T-helper 17 cell (primary cell): ENCODE measurements at places on chromosomes 5 and 9.
A peak's percentile ranks its signal among the peaks of the same experiment; 100 is the strongest.

DNA sequence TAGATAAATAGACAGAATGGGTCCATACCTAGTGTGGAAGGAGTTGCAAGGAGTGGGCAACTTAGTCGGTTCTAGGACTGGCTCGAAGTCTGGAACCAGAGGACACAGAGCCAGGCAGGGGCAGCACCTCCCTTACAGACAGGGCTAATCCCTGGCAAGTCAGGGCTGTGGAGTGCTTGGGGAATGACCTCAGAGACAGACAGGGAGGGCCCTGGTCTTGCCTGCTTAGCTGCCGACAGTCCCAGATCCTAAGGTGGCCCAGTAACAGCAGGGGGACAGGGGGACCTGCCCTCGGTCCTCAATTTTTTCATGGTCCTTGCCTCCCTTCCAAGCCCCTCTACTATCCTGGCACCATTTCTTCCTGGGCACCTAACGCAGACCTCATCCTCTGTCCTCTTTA is 222.4 kb upstream of the TNC start:
- DNase-seq: no peak

- no peak for DNase-seq
Observed at GRCh38 chr5:132422720-132423437, 53.4 kb downstream of the SLC22A5 start.

- DNase-seq: no peak
Observed at GRCh38 chr9:13513286-13513685, 233.8 kb upstream of the MPDZ start.

DNA sequence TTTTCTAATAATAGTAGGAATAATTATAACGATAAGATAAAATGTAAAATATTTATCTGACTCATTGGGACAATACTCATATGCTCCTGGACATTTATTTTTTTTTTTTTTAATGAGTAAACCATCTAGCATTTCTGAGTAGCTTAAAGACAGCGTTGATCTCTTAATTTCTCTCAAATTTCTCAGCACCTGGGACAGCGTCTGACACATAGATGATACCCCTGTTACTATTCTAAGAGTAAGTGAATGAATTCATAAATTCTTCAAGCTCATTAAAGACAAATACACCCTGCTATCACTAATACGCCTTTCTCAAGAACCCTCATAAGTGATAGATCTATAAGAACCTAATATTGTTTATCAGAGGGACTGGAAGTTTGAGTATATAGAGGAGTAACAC is 12.0 kb upstream of the HTR4 start:
- no peak for DNase-seq

- DNase-seq: no peak
Observed at GRCh38 chr5:122129306-122129705, at the start of gene ZNF474. TSS of gene ZNF474 (plus strand) at chr5:122129546. CDS start at chr5:122151991, 22,445 bp downstream.

GRCh38 chr5:96327722-96328121 is 105.3 kb downstream of the PCSK1 start:
- DNase-seq: no peak

GRCh38 chr9:1047591-1048230 is 2.4 kb upstream of the DMRT2 start:
- DNase-seq: no peak

- DNase-seq: no peak
Observed at GRCh38 chr5:62477801-62478200, 65.2 kb downstream of the IPO11 start.

- DNase-seq: no peak
Observed at GRCh38 chr9:116342941-116343340, 189.3 kb downstream of the PAPPA start.

DNA sequence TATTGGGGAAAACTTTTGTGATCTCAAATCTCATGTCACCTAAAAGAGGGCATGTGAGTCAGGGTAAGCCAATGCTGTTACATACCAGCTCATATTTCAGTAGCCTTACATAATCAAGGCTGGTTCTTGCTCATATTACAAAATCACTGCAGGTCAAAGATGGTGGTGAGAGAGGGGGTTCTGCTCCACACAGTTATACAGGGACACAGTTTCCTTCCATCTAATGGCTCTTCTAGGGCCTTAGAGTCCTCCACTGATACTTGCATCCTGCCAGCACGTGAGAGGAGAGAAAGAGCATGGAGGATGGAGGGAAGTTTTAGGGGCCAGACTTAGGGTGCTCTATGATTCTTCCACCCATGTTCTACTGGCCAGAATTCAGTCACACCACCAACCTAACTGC is 130.0 kb downstream of the LIFR start:
- no peak for DNase-seq

- DNase-seq: no peak
Observed at GRCh38 chr5:138824924-138825863, 49.9 kb downstream of the LRRTM2 start.

DNA sequence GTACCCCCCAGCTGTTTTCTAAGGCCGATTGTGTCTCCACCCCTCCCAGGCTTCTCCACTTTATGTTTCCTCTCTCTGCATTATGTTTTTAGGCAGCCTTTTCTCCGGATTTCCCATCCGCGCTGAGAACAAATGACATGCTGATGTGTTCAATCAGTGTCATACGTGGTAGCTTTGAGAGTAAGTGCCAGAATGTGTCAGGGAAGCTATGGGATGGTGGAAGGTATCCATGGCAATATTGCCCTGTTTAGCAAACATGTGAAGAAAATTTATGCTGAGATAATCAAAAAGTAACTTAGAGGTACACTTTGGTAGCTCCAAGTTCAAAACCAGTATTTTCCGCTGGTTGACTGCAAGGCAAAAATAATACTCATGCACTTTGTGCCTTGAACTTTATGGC is 36.6 kb upstream of the LECT2 start:
- no peak for DNase-seq

- no peak for DNase-seq
Observed at GRCh38 chr9:121672986-121673385, 21.6 kb downstream of the DAB2IP start.

DNA sequence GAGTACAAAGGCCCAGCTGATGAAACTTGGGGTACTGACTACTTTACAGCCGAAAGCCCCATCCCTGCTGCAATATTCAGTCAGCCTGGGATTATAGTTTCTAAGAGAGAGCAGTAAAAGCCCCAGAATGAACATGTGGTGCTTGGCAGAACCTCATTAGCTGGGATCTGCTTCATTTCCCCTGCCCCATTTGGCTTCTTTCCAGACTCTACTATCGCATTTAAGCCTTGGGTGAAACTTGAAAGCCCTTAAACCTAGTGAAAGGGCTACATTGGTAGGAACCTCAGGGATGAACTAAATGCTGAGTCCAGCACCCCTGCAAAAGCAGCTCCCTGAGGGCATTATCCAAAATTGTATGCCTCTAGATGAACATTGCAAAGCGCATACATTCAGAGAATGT is 631.1 kb downstream of the ACTL7B start:
- DNase-seq: no peak

GRCh38 chr9:123975871-123976270 is 35.7 kb upstream of the LHX2 start:
- no peak for DNase-seq

GRCh38 chr5:10195301-10195700 is 54.4 kb downstream of the ATPSCKMT start:
- DNase-seq: no peak

- peak; percentile 84 for DNase-seq
Observed at GRCh38 chr9:98056269-98057137, at the start of gene NANS. TSS of gene NANS (plus strand) at chr9:98056732. CDS start at chr9:98056809, 77 bp downstream.

DNA sequence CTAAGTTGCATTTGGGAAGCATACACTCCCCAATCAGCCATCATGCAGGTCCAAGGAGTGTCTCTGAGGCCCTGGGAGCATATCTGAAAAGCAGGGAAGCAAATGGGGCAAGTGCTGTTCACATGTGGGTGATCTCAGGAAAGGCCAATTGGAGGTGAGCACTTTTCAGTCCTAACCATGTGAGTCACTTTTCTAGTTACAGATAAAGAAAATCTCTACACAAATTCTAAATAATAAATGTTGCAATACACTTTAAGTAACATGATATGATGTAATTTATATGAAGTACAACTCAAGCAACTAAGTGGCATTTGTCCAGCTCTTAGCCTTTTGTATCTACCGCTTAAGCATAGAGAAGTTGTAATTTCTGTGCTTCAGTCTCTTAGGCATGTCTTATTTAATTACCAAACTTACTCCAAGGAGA is 18.4 kb downstream of the ADAMTS16 start:
- DNase-seq: no peak

DNA sequence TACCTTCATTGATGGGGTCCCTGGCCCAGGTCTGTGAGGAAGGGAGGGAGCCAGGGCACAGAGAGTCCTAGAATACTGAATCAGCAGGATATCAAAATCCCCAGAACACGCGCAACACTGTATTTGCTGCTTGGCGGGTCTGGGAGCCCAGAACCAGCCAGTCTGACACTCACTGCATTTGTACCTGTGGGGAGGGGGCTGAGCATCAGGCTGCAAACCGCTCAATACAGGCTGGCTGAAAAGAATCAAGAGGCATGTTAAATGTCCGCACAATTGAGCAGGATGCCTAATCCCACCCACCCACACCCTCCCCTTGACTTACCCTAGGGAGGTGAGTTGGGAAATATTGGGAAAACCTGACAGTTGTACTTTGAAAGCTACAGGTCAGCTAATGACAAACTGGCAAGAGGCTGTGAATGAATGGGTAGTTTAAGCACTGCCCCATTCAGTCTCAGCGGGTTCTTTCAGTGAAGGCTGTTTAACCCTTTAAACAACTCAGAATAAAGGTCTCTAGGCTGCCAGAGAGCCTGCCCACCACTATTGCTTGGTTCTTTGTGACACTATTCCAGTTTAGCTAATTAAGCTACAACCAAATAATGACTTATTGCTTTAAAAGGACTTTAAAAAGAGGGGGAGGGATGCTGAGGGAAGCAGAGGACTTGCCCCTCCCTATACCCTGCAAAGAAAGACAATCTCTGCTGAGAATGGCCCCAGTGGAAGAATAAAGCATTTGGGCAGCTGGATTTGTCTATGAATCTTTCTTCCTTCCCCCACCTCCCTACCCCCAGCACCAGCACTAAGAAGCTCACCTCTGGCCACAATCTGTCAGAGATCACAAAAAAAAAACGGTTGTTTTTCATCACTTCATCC is 5.0 kb downstream of the SPRY4 start:
- DNase-seq: no peak

DNA sequence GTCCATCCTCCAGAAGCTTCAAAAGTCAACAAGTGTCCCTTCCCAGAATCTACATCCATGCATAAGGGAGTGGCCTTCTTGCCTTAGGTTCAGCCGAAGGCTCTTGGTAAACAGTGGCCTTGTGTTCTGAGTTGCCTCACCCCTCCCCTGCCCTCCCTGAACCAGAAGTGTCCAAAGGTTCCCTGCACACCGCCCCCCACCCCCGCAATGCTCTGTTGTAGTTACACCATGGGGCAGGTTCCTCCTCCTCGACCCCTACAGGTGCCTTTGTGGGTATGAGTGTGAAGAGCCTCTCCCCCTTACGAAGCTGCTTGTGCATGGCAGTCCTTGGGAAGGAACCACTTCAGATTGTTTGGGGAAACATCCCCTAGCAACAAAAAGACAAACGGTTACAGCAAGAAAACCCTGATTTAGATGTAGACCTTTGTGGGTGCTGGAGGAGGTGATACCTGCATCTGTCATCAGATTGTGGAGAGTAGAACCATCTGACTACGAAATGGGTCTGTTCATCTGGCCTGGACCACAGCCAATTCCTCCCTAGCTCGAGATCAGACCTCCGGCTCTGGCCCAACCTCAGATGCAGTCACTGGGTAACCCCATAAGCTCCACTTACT is 7.1 kb downstream of the SPACA9 start:
- no peak for DNase-seq

GRCh38 chr5:141496038-141496437 is 7.2 kb downstream of the PCDHGC5 start:
- DNase-seq: no peak

- no peak for DNase-seq
Observed at GRCh38 chr9:21616082-21616778, 134.1 kb upstream of the IFNE start.

- DNase-seq: no peak
Observed at GRCh38 chr9:121637713-121638220, 13.7 kb upstream of the DAB2IP start.

GRCh38 chr5:174187481-174187880 is 142.0 kb downstream of the NSG2 start:
- no peak for DNase-seq
